ENCODE measurements at places on chromosomes 3 and 15. TPM values are rescaled to one million over a fixed set of nuclear protein-coding genes. Genes with fewer than 3 reads are reported as not detected.

The GOLGA6L24 gene
- total RNA-seq = not detected

The CPLX3 gene
- not detected for total RNA-seq

The SCAMP5 gene
- total RNA-seq = 13.4 TPM

The MRPL46 gene
- 24.7 TPM for total RNA-seq

The GPR176 gene
- total RNA-seq = 7.6 TPM

The NT5DC2 gene
- 47.3 TPM for total RNA-seq

The ARGFX gene
- not detected for total RNA-seq

The CLSTN2 gene
- total RNA-seq = 12.0 TPM

The LOXL1 gene
- total RNA-seq = 33.2 TPM

The LRRIQ4 gene
- not detected for total RNA-seq

The CYP1A2 gene
- total RNA-seq = not detected

- DNase-seq = peak; percentile 72
- H3K27ac ChIP-seq = no peak overlapping the region
- H3K4me3 ChIP-seq = no peak overlapping the region
- no peaks in the 10 kb centered on the region for H3K36me3 ChIP-seq
- H3K4me1 ChIP-seq = no peaks in the 10 kb centered on the region
Measured at GRCh38 chr15:57734860-57735259, 28.3 kb downstream of the POLR2M start.

DNA sequence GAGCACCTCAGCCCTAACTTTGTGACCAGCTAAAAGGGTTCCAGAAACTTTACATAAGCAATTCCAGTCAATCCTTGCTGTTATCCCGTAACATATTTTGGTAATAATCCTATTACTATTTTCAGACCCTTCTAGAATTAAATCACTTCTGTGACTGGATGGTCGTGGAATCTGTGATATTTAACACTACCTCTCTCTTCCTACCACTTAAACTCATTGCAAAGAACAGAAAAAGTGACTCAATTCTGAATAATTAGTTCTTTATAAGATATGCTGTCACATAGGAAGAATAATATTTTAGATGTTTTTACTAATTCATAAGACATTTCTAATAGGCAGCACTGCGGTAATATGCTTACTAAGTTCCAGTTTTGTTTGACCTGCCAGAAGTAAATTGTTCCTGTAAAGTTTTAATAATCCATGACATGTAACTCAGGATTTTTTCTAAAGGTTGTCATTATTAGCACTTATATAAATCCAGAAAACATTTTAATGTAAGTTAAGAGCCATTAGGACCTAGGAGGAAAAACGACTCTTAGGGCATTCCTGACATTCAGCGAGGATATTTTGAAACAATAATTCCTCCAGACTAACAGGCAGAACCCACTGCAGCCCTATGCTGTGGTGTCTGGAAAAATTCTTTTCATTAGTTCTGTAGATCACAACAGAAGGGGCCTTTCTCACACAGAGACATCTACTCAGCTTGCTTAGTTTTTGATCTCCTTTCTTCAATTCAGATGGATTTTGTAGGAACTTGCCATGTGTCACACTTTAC lies 113.3 kb upstream of the MBNL1 start:
- H3K4me1 ChIP-seq = no peaks in the 10 kb centered on the region
- no peaks in the 10 kb centered on the region for H3K36me3 ChIP-seq
- H3K27ac ChIP-seq = no peak overlapping the region
- DNase-seq = no peak
- no peaks in the 10 kb centered on the region for H3K27me3 ChIP-seq
- no peak overlapping the region for H3K4me3 ChIP-seq

DNA sequence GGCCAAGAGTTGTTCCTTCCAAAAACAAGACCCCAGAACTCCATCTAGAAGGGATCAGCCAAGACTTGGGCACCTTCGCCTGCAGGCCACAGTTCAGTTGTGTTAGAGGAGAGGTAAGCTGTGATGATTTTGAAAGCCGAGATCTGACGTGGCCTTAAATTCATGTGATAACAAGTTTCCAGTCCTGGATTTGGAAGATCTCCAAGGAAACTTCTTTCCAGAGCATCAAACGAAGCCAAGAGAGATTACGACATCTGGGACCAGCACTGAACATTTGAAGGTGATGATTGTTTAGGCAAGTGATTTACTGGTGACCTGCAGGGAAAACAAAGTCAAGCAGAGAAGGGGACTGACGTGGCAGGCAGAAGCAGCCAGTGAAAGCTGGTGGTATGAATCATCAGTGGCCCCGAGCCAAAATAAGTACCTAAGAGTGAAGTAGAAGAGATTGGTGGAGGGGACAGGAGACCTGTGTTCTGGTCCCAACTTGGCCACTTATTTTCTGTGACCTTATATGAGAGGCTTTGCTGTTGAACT lies 339.0 kb upstream of the PROK2 start:
- no peaks in the 10 kb centered on the region for H3K36me3 ChIP-seq
- no peak overlapping the region for H3K27ac ChIP-seq
- H3K4me1 ChIP-seq = no peaks in the 10 kb centered on the region
- H3K27me3 ChIP-seq = no peaks in the 10 kb centered on the region
- DNase-seq = no peak

DNA sequence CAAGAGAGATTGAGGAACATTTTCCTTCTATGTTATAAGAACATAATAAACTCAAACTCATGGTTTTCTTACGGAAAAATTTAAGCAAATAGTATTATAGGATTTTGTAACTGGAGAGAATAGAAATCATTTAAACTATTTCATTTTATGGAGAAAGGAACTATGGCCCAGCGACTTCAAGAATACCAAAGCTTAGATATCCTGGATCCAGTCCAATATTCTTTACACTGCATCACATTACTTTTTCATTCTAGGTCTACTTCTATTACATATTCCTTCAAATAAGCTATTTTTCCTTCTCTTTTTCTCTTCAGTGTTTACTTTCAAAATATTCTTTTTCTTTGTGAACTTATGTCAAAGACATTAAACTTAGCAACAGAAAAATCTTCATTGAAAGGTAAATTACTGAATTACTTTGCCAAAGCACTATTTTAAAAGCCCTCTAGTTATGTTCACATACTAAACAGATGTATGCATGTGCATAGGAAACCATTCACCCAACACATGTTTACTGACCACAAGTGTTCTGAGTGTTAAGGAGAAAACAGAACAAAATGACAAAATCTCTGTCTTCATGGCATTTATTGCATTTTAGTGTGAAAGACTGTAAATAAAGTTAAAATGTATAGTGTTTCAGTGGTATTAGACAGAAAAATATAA lies 20.4 kb downstream of the KPNA4 start:
- H3K4me1 ChIP-seq = no peaks in the 10 kb centered on the region
- no peak overlapping the region for H3K4me3 ChIP-seq
- H3K36me3 ChIP-seq = no peaks in the 10 kb centered on the region

GRCh38 chr3:127853681-127854080 lies 31.4 kb upstream of the MGLL start:
- no peaks in the 10 kb centered on the region for H3K27me3 ChIP-seq
- H3K27ac ChIP-seq = no peak overlapping the region
- H3K4me3 ChIP-seq = no peak overlapping the region
- H3K36me3 ChIP-seq = no peaks in the 10 kb centered on the region
- no peak for DNase-seq

DNA sequence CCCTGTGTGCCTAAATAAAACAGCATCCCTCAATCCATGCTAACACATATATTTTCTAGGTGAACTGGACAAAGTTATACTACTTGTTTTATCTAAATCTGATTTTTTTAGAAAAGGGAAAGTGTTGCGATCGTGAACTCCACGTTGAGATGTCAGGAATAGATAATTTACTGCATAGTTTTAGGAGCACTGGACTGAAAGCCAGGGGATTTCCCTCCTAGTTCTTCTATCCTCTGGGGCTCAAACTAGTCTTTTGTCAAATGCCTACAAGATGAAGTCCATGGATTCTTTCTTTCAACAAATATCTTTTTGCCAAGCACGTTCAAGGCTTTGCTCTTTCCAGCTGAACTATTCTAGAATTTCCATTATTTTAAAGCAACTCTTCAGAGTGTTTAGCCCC lies 617 bp upstream of the HPS3 start:
- H3K4me1 ChIP-seq = peaks cover 10% of the 10 kb centered on the region
- H3K27me3 ChIP-seq = no peaks in the 10 kb centered on the region
- DNase-seq = peak; percentile 28
- no peaks in the 10 kb centered on the region for H3K36me3 ChIP-seq

GRCh38 chr3:47117807-47118364 lies 46.0 kb downstream of the SETD2 start:
- H3K36me3 ChIP-seq = peaks cover 6% of the 10 kb centered on the region
- peaks cover 4% of the 10 kb centered on the region for H3K4me1 ChIP-seq
- no peak for DNase-seq
- H3K27ac ChIP-seq = no peak overlapping the region

DNA sequence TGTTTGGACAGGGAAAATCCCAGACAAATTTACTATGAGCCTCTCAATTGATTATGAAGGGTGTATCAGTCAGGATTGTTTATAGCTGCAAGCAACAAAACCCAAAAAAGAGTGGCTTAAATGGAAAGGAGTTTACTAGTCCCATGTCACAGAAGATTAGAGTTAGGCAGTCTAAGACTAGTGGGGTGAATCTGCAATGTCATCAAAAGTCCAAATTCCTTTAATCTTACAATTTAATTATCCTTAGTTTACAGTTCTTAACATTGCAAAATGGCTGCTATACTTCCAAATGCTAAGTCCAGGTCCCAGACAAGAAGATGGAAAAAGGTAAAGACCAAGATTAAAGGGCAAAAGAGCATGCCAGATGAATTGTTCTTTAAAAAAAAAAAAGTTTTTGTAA lies 143.6 kb downstream of the CD47 start:
- DNase-seq = no peak
- H3K27ac ChIP-seq = no peak overlapping the region
- no peaks in the 10 kb centered on the region for H3K4me1 ChIP-seq
- no peaks in the 10 kb centered on the region for H3K36me3 ChIP-seq
- no peak overlapping the region for H3K4me3 ChIP-seq

- H3K36me3 ChIP-seq = no peaks in the 10 kb centered on the region
- no peaks in the 10 kb centered on the region for H3K4me1 ChIP-seq
- no peak overlapping the region for H3K4me3 ChIP-seq
- no peak for DNase-seq
- H3K27ac ChIP-seq = no peak overlapping the region
Measured at GRCh38 chr3:132870541-132870940, 148.3 kb upstream of the NPHP3 start.

DNA sequence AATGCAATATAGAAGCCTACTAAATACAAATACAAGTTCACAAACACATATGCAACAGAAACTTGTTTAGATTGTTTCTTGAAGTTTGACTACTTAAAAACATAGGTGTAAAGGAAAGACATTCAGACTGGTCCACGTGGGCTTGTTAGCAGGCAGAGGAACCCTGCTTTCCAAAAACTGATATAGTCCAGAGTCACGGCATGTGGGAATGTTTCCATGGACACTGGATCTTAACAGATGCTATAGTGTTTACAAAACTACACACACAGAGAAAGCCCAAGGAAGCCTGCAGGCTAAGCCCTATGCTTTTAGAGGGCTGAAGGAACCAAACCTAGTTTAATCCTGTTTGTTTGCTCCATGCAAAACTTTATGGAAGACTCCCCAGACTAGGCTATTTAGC lies 45.2 kb upstream of the LRRC58 start:
- no peaks in the 10 kb centered on the region for H3K27me3 ChIP-seq
- no peaks in the 10 kb centered on the region for H3K4me1 ChIP-seq
- peaks cover 19% of the 10 kb centered on the region for H3K36me3 ChIP-seq
- H3K4me3 ChIP-seq = no peak overlapping the region
- no peak overlapping the region for H3K27ac ChIP-seq

DNA sequence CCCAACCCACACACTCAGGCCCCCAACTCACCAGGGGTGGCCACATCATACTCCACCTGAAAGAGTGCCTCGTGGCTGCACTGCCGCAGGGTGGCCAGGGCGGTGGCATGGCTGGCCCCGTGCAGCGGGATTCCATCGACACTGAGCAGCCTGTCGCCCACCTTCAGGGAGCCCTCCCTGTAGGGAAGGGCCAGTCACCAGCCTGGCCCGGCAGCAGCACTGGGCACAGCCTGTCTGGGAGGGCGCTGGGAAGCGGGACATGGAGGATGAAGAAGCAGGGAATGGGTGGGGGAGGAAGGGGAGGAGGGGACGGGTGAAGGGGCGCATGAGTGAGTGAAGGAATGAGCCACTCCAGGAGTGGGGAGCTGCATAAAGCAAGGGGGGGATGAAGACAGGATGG lies 18.5 kb downstream of the GRIP2 start:
- no peaks in the 10 kb centered on the region for H3K4me1 ChIP-seq
- no peak for DNase-seq
- H3K27me3 ChIP-seq = no peaks in the 10 kb centered on the region
- H3K4me3 ChIP-seq = no peak overlapping the region
- H3K27ac ChIP-seq = no peak overlapping the region
- no peaks in the 10 kb centered on the region for H3K36me3 ChIP-seq
